ENCODE measurements at places on chromosomes 16 and 17.

DNA sequence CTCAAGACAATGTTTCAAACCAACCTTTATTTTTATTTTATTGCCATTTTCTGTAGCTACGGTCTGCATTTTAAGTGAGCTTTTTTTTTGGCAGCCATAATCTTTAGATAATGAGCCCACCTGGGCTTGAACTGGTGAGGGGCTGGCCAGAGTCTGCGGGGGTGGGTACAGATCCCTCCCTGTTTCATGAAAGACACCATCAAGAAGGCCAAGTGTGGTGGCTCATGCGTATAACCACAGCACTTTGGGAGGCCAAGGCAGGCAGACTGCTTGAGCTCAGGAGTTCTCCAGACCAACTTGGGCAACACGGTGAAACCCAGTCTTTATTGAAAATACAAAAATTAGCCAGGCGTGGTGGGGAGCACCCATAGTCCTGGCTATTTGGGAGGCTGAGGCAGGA, 113.7 kb downstream of the CPPED1 start:
- DNase-seq, result no peak

- DNase-seq, result no peak
These were observed 39.3 kb upstream of the CCDC182 start for GRCh38 chr17:57784226-57784895.

DNA sequence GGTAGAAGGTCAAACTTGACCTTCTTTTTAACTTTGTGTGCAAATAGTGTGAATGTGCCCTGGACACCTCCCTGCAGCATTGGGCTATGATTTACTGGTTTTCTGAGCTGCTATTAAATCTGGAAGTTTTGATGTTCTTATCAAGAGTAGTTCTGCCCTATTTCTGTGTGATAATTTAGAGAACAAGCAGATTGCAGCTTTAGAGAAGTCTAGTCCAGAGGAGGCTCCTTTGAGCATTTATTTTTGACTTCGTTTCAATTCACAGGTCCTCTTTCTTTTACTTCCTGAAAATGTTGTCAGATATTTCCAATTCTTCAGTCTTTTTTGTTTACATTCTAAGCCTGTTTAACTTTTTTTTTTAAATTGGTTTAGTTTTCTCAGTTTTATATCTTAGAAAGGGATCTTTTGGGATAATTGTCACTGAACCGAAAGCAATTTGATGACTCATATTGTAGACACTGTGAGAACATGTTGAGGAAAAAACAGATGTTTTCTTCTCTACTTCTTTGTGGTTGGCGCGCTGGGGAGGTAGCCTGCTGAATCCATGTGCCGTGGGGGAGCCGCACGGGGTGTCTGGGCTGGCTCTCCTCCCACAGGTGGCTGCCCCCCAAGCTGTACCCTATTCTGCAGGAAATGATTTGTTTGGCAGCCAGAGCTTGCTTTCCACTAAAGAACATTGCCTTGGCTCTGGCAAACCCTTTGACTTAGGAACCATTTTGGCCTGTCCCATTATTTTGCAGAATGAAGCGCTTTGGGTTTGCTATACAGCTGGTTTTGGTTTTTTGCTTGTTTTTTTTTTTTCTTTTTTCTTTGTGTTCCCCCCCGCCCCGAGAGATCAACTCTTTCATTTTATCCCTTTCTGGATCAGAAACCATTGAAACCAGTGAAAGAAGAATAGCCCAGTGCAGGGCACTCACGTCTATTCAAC, 53.4 kb downstream of the MFSD11 start:
- DNase-seq, result no peak

GRCh38 chr17:62093188-62094155, 28.4 kb upstream of the MED13 start:
- DNase-seq, result no peak

DNA sequence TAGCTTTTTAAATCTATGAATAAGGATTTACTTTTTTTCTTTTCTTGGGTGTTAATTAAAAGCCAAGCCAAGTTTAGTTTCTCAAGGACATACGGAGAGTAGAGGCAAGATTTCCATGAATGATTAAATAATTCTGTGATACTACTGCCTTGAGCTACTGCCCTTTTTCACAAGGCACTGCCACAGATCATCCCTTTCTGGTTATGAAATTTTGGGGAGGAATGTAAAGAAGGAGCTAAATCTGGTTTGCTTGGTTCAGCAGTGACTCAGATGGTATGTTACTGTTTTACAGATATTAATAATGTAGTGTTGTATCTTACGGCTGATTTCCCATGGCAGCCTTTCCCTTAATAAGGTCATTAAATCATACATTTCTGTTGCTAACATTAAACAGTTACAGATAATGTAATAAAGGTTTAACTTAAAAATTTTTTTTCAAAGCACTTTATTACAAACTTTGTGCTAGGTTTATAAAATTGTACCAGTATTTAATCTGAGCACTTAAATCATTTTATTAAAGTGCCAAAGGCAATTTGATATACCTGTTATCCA, 2.6 kb downstream of the WSB1 start:
- no peak for DNase-seq

DNA sequence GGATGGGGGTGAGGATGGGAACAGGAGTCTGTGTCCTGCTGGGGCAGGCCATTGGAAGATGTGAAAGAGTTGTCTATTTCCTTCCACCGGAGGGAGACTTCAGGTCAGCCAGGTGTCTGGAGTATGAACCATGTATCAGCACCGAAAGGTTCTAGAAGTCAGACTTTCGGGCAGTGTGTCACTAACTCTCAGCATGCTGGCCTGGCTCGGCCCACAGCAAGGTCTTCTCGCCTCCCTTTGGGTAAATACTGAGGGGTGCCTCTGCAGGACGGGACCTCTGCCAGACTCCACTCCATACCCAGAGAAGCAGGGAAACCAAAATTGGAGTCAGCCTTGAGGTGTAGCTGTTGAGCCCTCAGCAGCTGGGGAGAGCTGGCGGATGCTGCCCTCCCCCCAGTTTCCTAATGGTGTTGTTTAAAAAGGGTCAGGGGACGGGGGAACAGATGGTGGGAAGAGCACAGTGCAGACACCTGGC, 507 bp downstream of the CIITA start:
- no peak for DNase-seq

GRCh38 chr16:70642633-70643032, 3.7 kb upstream of the IL34 start:
- DNase-seq, result no peak

GRCh38 chr16:15567823-15568222, 75.1 kb downstream of the MARF1 start:
- DNase-seq, result no peak

- DNase-seq, result no peak
These were observed 203.9 kb downstream of the ZNF423 start for GRCh38 chr16:49651996-49652395.

GRCh38 chr16:30637944-30638343, 12.8 kb upstream of the PRR14 start:
- DNase-seq, result no peak

DNA sequence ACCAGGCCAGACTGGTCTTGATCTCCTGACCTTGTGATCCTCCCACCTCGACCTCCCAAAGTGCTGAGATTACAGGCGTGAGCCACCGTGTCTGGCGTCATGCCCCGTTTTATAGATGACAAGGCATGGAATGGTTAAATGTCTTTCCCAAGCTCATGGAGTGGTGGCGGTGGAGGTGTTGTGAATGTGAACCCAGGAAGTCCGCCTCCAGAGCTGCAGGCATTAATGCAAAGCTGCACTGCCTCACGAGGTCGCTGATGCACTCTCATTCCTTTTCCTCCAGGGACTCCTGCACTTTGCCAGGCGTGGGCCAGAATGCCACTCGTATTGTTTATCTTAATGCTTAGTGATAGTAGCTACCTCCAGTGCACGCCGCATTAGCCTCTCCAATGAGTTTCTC, 149.6 kb downstream of the WWOX start:
- no peak for DNase-seq

- no peak for DNase-seq
These were observed 21.3 kb upstream of the HOXB13 start for GRCh38 chr17:48749621-48750553.

DNA sequence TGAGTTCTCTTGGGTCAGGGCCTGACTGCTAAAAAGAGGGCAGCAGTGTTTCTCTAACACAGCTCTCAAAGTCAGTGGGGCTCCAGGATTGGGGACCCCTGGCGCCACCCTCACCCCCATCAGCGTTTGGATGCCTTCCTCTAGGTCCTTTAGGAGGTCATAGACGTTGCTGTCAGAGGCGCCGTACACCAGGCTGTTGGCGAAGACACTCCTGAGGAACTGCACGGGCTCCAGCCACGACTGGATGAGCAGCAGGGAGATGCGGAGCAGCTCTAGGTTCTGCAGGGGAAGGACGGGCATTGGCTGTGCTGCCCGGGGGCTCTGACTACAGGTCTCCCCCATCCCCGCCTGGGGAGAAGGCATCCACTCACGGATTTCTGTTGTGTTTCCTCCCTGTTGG, 993 bp downstream of the GH1 start:
- DNase-seq, result no peak

- DNase-seq, result no peak
These were observed 8.7 kb upstream of the ETV4 start for GRCh38 chr17:43554857-43555256.

DNA sequence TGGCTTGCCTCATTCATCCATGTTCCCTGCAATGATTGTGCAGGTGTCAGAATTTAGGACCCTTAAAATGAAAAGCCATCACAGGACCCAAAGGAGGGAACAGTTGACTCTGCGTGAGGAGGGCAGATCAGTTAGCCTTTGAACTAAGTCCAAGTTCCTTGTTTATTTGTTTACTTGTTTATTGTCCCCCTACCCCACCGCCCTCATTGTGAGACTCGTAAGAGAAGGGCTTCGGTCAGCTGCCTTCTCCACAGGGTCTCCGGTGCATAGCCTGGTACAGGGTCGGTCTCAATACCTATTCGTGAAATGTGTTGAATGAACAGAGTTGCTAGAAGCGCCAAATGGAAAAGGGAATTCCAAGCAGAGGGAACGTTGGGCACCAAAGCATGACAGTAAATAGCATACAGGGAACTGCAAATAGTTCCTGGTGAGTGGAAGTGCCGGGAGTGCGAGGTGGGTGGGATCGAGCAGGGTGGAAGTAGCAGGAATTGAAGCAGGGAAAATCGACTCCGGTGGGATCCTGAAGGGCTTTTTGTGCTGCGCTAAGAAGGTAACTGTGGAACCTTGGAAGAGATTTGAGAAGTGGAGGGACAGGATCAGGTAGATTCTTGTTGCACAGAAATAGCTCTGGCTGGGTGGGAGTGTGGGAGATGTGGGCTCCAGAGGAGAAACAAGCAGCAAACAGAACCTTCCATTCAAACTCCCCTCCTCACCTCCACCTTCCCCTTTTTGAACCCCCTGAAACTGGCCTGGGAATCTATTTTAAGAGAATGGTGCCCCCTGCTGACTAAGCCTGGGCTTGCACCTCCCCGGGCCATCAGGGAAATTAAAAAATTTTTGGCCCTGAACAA, 12.7 kb downstream of the SLC35B1 start:
- DNase-seq, result no peak

DNA sequence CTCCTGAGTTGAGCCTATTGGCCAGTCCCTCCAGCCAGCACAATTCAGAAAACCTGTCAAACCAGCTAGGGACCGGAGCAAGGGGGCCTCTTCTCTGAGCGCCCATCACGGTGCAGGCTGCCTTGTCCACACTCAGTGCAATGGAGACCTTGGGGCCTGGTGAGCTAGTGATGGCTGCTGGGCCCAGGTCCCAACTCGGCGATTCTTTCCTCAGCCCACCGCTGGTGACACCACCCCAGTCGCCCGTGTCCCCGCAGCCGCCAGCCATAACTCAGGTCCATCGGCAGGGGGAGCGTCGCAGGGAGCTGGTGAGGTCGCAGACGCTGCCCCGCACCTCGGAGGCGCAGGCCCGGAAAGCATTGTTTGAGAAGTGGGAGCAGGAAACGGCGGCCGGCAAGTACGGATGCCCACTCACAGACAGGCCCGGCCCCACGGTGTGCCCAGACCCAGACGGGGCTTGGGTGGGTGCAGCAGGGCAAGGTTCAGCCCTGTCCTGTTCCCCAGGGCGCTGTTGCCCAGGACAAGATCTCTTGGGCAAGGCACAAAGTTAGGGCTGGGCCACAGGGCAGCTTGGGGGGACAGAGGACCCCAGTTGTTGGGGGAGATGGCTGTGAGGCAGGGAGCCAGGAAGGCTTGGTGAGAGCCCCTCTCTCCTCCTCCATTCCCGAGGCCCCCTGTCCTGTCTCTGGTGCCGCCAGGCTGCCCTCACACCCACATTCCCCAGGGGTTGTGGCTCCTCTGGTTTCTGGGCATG, 10.8 kb downstream of the SMTNL2 start:
- DNase-seq, result no peak

GRCh38 chr16:47069313-47069712, 74.4 kb downstream of the NETO2 start:
- DNase-seq, result no peak

DNA sequence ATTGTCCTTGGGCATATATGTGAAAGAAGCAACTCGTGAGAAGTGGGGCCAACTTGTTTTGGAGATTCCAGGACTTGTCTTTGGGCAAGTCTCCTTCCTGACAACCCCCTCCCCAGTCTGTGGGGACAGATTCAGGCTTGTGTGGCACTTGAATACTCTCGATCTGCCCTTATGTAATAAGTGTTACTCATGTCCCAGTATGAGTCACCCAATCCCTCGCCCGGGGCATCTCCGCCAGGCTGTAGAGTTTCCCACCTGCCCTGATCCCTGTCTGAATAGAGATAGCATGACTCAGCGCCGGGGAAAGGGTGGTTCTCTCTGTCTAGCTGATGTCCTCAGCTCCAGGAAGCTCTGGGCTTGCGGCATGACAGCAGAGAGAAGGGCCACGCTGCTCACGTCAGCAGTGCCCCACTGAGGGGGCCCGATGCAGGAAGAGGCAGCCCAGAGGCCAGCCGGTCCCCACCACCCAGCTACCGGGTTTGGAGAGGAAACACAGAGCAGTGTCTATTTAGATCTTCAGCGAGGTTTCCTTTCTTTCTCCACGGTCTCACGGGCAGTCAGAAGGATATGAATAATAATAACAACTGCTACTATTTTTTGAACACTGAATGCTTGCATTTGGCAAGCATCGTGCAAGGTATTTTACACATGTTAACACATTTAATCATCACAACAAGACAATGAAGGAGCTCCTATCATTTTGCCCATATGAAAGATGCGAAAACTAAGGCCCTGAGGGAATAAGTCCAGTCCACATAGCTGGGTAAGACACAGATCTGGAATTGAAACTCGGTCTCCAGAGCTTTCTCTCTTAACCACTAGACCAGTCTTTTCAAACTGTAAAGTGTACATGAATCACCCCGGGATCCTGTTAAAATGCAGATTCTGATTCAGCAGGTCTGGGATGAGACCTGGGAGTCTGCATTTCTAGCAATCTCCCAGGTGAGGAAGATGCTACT, 426.7 kb upstream of the MAF start:
- peak; percentile 79 for DNase-seq

DNA sequence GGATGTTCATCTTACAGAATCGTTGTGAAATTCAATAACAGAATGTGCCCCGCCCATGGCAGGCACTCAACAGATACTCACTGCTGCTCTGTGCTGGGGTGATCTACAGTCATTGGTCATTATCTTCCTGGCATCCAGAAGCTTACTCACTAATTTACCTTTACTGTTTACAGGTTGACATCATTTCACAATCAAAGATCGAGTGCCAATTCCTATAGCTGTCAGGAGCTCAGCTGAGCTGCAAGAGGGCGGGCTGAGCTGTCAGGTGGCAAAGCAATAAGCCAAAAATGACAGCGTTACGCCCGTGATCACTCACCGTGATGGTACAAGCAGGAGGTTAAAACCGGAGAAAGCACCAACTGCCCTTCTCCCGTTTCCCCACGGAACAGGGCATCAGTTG, 51.2 kb downstream of the LITAF start:
- DNase-seq, result no peak

- no peak for DNase-seq
These were observed 231.1 kb downstream of the CDH13 start for GRCh38 chr16:82857693-82858365.
